ENCODE measurements at places on chromosomes 4 and X. TPM values are rescaled to one million over a fixed set of nuclear protein-coding genes. Genes with fewer than 3 reads are reported as not detected.

DNA sequence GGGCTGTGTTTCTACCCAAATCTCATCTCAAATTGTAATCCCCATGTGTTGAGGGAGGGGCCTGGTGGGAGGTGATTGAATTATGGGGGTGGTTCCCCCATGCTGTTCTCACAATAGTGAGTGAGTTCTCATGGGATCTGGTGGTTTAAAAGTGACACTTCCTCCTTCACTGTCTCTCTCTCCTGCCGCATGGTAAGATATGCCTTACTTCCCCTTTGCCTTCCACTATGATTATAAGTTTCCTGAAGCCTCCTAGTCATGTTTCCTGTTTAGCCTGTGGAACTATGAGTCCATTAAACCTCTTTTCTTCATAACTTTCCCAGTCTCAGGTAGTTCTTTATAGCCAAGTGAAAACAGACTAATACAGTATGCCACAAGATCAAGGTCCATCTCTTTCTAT, 70.0 kb upstream of the MSX1 start:
- DNase-seq, result no peak

GRCh38 chr4:183872531-183872930, 32.6 kb upstream of the STOX2 start:
- no peak for DNase-seq

The DNAAF6 gene
- not detected for total RNA-seq

DNA sequence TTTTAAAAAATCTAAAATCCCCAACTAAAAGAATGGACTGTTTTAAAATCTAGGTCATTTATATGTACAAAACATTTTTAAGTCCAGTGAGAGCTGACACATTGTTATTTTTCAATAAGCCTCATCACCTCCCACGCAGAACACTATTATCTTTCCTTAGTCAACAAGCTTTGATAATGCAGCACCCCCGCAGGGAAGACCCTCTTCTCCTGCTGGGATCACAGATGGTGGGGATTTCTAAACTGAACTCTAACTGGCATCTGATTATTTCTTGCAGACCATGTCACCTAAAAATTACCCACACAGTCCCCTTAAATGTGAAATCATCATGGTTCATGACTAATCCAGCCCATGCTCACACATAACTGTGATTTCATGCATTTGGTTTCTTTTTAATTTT, 11.6 kb downstream of the SYTL4 start:
- no peak for DNase-seq

GRCh38 chr4:67776746-67777145, 22.6 kb upstream of the GNRHR start:
- DNase-seq, result no peak

The MAGEB17 gene
- not detected for total RNA-seq

The SUPT20HL1 gene
- total RNA-seq, result not detected

The IQCM gene
- 0.94 TPM for total RNA-seq

The CNGA2 gene
- total RNA-seq, result not detected

GRCh38 chrX:37785569-37785968, 5.7 kb downstream of the CYBB start:
- no peak for DNase-seq

- DNase-seq, result no peak
Measured at GRCh38 chrX:39835776-39836175, 262.0 kb downstream of the BCOR start.

DNA sequence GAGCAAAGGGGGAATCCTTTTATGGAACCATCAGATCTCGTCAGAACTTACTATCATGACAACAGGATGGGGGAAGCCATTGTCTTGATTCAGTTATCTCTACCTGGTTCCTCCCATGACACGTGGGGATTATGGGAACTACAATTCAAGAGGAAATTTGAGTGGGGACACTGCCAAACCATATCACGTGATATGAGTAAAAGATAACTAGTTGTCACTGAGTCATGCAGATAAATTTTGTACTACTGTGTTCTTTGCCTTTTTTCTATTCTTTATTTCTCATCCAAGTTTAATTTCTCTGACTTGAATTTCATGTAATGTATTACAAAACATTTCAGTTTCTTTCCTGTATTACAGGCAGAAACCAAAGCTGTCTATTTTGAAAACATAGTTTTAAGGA, 383.2 kb downstream of the EPHA5 start:
- DNase-seq, result no peak

- DNase-seq, result no peak
Measured at GRCh38 chr4:78410676-78411075, 140.9 kb upstream of the ANXA3 start.

GRCh38 chrX:65688403-65688871, 21.0 kb downstream of the MSN start:
- no peak for DNase-seq

The TMSB15B gene
- total RNA-seq, result 25.7 TPM

The GABRQ gene
- total RNA-seq, result 3.4 TPM

The TRIM2 gene
- 48.8 TPM for total RNA-seq

The RASSF6 gene
- 1.5 TPM for total RNA-seq

GRCh38 chrX:136354201-136354600, 53.4 kb downstream of the ADGRG4 start:
- DNase-seq, result no peak
